Activated CD4-positive, alpha-beta T cell treated with anti-CD3 and anti-CD28 coated beads for 36 hours (primary cell): ENCODE measurements at places on chromosomes 1 and 21.

DNA sequence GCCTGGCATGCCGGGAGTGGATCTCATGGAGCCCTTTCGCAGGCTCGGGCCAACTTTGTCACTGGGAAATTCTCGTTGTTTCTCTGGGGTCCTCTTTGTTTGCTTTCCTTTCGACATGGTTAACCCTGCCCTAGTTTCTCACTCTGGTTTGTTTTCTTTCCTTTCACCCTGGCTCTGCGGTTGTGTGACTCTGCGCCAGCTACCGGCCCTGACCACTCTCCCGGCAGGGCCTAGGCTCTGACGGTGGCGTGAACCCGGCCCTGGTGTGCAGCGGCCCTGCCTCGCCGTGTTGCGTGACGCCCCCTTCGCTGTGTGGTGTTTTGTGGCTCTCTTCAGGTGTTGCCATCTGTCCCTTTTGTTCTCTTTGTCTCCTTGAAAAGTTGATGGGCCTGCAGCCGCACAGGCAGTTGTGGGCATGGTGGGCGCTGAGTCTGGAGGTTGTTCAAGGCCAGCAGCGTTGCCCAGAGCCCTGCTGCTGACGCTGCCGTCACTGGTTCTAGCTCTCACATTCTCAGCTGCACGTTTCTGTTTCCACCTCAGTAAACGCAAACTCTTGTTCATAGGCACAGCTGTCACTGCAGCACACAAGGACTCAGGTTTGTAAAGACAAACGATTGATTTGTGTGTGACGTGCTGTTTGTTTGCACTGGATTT lies 64.6 kb upstream of the DIP2A start:
- no peaks in the 10 kb centered on the region for H3K27me3 ChIP-seq
- no peak overlapping the region for H3K4me3 ChIP-seq
- H3K4me1 ChIP-seq = no peaks in the 10 kb centered on the region
- H3K36me3 ChIP-seq = peaks cover 27% of the 10 kb centered on the region
- H3K27ac ChIP-seq = no peak overlapping the region

GRCh38 chr1:225567789-225568188 lies 85.1 kb downstream of the ENAH start:
- H3K4me3 ChIP-seq = no peak overlapping the region
- no peaks in the 10 kb centered on the region for H3K4me1 ChIP-seq
- no peak for DNase-seq
- peaks cover 1% of the 10 kb centered on the region for H3K27me3 ChIP-seq

DNA sequence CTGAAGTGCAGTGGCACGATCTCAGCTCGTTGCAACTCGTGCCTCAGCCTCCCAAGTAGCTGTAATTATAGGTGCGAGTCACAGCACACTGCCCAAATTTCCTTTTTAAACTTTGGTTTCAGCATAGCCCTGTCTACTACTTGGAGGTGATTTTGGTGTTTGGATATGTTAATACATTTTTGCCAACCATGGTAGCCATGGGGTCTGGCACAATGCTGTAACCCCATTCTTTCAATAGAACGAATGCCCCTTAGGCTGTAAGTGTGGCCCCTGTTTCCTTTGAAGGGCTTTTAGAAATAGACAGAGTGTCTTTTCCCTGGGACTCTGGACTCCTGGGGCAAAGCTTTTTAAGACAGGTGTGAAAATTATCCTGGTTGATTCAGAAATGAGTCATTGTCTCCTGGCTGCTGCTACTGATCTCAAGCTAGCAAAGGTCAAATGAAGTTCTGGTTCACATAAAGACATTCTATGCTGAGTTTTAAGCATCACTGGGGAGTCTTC lies 141.1 kb upstream of the RUNX1 start:
- no peak for DNase-seq
- H3K27me3 ChIP-seq = peaks cover 3% of the 10 kb centered on the region
- peaks cover 21% of the 10 kb centered on the region for H3K4me1 ChIP-seq
- H3K4me3 ChIP-seq = no peak overlapping the region
- H3K27ac ChIP-seq = peak overlapping the region; percentile 43
- no peaks in the 10 kb centered on the region for H3K36me3 ChIP-seq

DNA sequence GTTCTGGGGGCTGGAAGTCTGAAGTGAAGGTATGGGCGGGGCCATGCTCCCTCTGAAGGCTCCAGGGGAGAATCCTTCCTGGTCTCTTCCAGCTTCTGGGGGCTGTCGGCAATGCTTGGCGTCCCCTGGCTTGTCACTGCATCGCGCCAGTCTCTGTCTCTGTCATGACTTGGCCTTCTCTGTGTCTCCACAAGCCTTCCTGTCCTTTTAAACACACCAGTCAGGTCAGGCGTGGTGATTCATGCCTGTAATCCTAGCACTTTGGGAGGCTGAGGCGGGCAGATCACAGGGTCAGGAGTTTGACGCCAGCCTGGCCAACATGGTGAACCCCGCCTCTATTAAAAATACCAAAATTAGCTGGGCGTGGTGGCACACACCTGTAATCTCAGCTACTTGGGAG lies 125.3 kb downstream of the ACTL8 start:
- DNase-seq = no peak
- no peak overlapping the region for H3K27ac ChIP-seq
- H3K27me3 ChIP-seq = peaks cover 12% of the 10 kb centered on the region
- H3K4me3 ChIP-seq = no peak overlapping the region

- H3K27me3 ChIP-seq = no peaks in the 10 kb centered on the region
- DNase-seq = peak; percentile 77
- H3K36me3 ChIP-seq = peaks cover 2% of the 10 kb centered on the region
- peak overlapping the region; percentile 95 for H3K27ac ChIP-seq
- peak overlapping the region; percentile 73 for H3K4me3 ChIP-seq
- peaks cover 81% of the 10 kb centered on the region for H3K4me1 ChIP-seq
These were observed 78.9 kb downstream of the SLC66A1 start for GRCh38 chr1:19390901-19391595.

DNA sequence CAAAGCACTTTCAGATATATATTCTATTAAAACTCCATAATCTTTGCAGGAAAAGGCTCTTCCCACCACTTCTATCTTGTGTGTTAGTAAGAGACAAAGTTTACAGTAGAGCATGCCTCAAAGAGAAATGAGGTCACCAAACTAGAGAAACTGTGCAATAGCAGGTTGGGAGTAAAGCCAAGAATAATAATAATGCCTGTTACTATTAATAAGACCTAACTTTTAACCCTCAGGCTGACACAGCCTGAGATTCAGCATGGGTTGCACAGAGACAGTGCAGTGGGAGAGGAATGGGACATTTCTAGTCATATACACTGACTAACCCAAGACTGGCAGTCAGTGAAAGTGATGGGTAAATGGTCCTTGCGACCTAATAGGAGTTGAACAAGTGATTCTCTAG lies 320.2 kb upstream of the NFIA start:
- no peak overlapping the region for H3K4me3 ChIP-seq
- no peaks in the 10 kb centered on the region for H3K36me3 ChIP-seq
- no peaks in the 10 kb centered on the region for H3K4me1 ChIP-seq
- no peaks in the 10 kb centered on the region for H3K27me3 ChIP-seq

GRCh38 chr1:232123775-232124659 lies 497.4 kb downstream of the DISC1 start:
- no peak overlapping the region for H3K4me3 ChIP-seq
- peaks cover 11% of the 10 kb centered on the region for H3K27me3 ChIP-seq
- no peak overlapping the region for H3K27ac ChIP-seq

DNA sequence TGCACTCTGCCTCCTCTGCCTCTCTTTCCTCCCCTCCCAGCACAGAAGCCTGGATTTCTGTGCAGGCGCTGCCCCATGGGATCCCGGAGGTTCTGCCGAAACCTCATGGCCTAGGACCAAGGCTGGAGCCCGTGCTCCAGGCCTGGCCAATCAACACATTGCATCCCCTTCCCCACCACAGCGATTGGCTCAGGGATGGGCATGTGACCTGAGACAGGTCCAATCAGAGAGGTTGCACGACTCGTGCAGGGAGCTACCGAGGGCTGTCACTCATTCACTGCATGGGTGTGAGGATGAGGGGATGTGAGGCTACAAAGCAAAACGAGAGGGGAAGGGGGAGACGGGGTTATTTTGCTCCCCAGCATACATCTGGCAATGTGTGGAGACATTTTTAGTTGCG lies 3.3 kb upstream of the CELA2B start:
- H3K27ac ChIP-seq = no peak overlapping the region
- no peak for DNase-seq
- H3K4me3 ChIP-seq = no peak overlapping the region
- H3K27me3 ChIP-seq = no peaks in the 10 kb centered on the region
- H3K4me1 ChIP-seq = no peaks in the 10 kb centered on the region

- peaks cover 12% of the 10 kb centered on the region for H3K27me3 ChIP-seq
- H3K4me3 ChIP-seq = no peak overlapping the region
- peaks cover 10% of the 10 kb centered on the region for H3K36me3 ChIP-seq
- no peak for DNase-seq
- H3K4me1 ChIP-seq = peaks cover 7% of the 10 kb centered on the region
These were observed 156.3 kb downstream of the LYPLAL1 start for GRCh38 chr1:219330001-219330400.

- peaks cover 48% of the 10 kb centered on the region for H3K4me1 ChIP-seq
- H3K27ac ChIP-seq = no peak overlapping the region
- no peak for DNase-seq
These were observed 173.3 kb downstream of the RUNX1 start for GRCh38 chr21:34875830-34876229.

DNA sequence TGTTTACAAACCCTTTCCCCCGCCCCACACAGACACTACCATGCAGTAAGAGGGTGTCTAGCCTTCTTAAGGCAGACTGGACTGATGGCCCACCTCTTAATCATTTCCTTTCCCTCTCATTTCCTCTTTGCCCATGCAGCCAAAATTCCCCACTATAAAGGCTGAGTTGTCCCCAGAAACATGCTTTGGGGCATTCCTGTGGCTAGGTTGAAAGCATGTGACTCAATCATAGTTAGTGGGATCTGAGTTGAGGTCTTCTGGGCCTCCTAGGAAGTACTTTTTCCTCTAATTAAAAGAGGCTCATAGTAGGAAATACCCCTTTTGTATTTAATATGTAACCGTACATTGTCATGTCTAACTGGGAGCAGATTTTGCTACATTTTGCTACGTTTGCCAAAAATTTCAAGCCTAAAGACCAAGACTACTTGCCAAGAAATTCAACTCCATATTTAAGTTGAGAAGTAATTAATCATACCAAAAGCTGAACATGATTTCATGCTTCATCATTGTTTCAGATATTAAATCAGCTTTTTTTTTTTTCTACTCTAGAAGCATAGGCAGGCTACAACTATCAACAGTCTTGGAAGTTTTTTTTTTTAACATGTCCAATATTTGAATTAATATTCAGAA lies 174.7 kb downstream of the ADGRL4 start:
- peaks cover 17% of the 10 kb centered on the region for H3K4me1 ChIP-seq
- no peak overlapping the region for H3K4me3 ChIP-seq

- peaks cover 17% of the 10 kb centered on the region for H3K4me1 ChIP-seq
- DNase-seq = no peak
- no peak overlapping the region for H3K27ac ChIP-seq
These were observed 19.1 kb downstream of the DIP2A start for GRCh38 chr21:46477765-46478164.
